ENCODE measurements at places on chromosomes 13 and 19. TPM values are rescaled to one million over a fixed set of nuclear protein-coding genes. Genes with fewer than 3 reads are reported as not detected.

DNA sequence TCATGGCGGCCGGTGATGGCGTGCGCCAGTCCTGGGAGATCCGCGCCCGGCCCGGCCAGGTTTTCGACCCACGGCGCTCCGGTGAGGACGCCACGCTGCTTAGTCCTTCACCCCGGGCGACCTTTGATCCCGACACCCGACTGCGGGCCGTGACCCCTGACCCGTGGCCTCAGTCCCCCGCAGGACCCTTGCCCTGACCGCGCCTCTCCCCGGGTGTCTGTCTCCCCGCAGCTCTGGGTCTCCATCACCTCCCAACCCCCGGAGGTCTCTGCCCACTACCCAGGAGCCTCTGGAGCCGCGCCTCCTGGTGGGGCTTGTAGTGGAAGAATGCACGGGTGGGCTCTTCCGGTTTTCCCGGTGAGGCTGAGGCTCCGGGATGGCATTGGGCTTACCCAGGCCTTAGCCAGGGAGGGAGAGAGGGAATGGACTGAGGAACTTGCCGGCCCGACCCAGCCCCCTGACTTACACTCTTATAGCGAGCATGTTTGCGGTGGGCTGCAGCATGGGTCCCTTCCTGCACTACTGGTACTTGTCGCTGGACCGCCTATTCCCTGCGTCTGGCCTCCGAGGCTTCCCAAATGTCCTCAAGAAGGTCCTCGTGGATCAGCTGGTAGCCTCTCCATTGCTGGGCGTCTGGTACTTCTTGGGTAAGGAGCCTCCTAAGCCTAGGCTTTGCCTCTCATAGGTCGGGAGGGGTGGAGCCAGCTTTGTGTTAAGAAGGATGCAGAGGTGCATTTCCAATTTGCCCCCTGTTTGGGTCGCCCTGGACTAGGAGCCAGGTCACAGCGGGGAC is 566 bp downstream of the MPV17L2 start:
- DNase-seq, result no peak

GRCh38 chr13:110308656-110309359 is 1.7 kb downstream of the COL4A2 start:
- no peak for DNase-seq

DNA sequence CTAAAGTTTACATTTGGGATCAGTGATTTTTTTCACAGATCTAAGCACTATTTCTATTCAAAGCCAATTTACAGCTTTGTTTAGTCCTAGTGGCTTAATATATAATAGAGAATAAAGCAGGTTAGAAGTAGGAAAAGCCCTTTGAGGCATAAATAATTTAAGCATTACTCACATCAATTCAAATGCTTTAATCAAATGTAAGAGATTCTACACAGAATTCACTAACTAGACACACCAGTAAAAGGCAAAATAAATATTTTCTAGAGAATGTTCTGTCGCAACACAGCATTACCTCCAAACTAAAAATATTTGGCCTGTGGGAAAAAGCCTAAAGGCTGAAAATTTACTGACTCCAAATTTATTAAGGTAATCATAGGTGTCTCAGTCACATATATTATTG is 31.3 kb downstream of the KCTD12 start:
- DNase-seq, result no peak

DNA sequence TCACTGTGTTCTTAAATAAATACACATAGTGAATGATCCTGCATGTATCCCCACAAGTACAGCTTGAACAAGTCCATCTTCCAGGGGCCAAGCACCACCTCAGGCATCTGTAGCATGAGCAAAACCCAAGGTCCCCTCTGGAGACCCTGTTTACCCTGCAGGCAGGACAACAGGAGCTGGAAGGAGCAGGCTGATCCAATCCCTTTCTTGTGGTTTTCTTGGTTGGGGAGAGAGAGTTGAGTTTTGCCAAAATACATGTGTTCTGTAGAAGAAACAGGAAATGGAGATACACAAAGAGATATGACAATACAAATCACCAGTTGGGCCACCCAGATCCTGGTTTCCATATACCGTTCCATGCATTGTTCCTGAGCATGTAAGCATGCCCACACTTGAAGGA is 92.8 kb downstream of the SHISA2 start:
- DNase-seq, result no peak

- no peak for DNase-seq
Observed at GRCh38 chr13:63088226-63088625, 1672.6 kb upstream of the PCDH20 start.

- DNase-seq, result no peak
Observed at GRCh38 chr19:49812452-49812996, 568 bp downstream of the FUZ start.

DNA sequence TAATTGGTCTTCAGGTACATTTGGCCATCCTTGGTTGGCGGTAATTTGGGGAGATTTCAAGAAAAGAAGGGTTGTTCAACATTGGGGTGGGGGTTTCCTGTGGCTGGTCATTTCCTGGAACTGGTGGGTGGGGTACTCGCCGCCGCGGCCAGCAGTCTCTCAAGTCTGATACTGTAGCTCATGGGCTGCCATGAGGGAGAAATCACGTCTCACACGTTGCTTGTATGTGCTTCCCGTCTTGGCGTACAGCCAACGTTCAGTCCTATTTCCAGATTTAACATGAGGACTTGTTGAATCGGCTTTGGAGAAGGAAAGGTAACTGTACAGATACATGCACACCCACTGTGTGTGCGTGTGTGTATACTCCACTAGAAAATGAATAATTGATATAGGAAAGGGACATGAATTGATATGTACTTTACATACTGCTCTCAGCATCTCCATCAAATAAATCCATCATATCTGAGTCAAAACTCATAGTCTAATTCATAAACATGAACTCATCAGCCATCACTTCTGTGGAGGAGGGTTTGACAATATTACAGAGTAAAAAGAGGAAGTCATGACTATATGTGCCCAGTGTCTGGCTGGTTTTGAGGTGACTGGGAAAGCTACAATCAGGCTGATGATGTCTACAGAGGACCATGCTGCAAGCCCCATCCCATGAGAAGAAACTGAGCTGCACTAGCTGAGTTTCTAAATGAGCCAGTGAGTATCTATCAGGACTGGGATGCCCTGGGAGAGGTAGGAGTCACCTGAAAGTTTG is 418.1 kb downstream of the TSHZ3 start:
- no peak for DNase-seq

Gene ZNF709
- 0.84 TPM for polyA plus RNA-seq

DNA sequence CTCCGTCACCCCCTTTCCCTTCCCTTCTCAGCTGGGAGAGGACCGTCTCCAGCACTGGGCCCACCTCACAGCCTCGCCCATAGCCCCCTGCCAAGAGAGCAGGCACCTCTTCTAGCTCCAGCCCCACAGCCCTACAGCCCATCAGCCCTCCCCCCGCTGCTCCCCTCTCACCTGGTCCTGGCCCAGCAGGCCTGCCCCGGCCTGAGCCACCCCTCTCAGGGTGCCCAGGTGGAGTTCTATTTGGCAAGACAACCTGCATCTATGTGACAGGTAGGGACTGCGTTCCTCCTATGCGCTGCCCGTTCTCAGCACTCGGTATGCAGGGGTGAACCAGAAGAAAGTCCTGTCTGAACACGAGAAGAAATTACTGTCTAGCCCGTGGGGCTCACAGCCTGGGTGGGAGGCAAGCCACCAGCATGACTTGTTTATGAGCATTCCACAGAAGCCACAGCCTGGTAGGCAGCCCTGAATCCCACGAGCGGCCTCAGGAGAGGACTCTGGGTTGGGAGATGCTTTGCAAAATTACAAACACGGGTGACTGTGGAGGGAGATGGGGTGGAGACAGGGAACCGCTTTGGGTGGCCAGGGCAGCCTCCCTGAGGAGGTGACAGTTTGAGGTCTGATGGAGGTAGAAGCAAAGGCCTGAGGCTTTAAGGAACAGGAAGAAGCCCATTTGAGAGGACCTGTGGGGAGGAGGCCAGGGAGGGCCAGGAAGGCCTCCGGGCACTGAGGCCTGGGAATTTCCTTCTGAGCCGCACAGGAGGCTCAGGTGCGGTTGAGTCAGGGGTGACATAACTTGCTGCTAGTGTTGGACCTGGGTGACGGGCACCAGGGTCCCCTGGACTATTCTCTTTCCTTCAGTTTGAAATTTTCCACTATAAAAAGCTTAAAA is 1.2 kb upstream of the PLEKHF1 start:
- DNase-seq, result no peak

DNA sequence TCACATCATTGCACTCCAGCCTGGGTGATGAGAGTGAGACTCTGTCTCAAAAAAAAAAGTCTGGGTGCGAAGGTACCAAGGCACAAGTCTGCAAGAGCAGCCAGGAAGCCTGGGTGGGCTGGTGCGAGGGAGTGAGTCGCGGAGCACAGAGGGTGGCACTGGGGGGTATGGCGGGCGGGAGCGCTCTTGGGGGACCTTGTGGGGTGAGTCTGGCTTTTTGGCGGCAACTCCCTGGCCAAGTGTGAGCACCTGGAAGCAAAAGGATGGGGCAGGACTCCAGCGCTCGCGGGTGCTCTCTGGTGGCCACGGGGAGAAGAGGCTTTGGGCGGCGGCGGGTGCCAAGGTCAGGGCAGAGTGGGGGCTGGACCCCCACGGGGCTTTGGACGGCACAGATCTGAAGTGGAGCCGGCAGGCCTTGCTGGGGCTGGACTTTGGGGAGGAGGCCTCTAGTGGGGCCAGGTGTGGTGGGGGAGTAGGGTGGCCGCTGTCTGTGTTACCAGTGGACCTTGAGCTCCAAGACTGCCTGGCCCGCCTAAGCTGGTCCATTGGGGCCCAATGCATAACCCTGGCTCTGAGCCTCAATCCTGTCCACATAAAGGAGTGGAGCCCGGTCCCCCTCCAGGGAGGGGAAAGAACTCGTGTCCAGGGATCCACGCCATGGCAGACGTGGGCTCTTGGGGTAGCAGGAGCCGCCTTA is 1.6 kb downstream of the P2RY11 start:
- no peak for DNase-seq

GRCh38 chr13:111908361-111908760 is 158.6 kb upstream of the SOX1 start:
- no peak for DNase-seq

DNA sequence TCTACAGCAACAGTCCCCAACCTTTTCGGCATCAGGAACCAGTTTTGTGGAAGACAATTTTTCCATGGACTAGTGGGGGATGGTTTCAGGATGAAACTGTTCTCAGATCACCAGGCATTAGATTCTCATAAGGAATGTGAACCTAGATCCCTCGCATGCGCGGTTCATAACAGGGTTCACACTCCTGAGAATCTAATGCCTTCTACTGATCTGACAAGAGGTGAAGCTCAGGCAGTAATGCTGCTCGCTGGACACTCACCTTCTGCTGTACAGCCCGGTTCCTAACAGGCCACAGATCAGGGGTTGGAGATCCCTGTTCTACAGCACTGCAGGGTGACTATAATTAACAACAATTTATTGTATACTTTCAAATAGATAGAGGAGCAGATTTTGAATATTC is 21.9 kb downstream of the USP12 start:
- no peak for DNase-seq

Gene ZSWIM9
- polyA plus RNA-seq, result 1.8 TPM

Gene TMC4
- polyA plus RNA-seq, result 0.74 TPM

- DNase-seq, result no peak
Observed at GRCh38 chr13:59914556-59914955, 249.2 kb downstream of the DIAPH3 start.

GRCh38 chr13:22925881-22926747 is 254.7 kb upstream of the SGCG start:
- no peak for DNase-seq

Gene GPR18
- polyA plus RNA-seq, result 5.5 TPM

Gene TLE6
- 7.3 TPM for polyA plus RNA-seq

Gene TPTE2
- polyA plus RNA-seq, result 1.3 TPM

DNA sequence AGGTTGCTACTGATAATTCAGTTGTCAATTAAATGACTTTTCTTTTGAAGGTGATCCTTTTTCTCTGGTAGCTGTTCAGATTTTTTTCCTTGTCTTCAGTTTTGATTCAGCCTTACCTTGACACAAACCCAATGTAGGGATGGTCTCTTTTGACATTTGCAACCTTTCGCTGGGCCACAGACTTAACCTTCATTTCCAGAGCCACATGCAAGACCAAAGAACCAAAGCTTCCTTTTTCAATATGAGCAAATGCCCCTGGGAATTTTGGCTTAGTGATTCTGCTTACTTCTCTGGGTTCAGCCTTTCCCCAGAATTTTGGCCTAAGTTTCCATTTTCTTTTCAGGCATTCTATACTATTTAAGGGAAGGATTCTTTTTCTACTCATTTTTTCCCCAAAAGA is 19.6 kb downstream of the SIGLEC5 start:
- DNase-seq, result no peak

- DNase-seq, result no peak
Observed at GRCh38 chr19:43570174-43570791, 5.0 kb downstream of the XRCC1 start.

- no peak for DNase-seq
Observed at GRCh38 chr19:15672580-15673175, at the start of gene CYP4F12. Gene CYP4F12 (plus strand): TSS chr19:15673087. CDS start chr19:15673530, 443 bp downstream.

- DNase-seq, result no peak
Observed at GRCh38 chr13:101230271-101230890, 185.9 kb downstream of the NALCN start.

DNA sequence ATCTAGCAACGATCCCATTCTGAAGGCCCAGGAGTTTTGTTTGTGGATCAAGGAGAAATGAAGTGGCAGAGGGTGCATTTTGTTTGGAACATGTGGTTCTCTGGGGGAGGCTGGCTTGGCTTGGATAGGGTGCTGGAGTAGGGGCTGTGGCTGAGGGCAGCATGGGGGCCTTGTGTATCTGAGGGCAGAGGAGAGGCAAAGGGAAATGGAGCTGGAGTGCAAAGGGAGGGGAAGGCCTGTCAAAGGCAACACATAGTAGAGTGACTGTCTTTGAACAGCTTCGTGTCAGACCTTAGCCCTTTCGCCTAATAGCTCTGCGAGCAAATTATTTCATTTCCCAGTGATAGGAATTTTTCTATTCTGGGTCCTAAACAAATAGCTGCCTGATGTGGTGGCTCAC is 187.2 kb downstream of the KCNRG start:
- DNase-seq, result no peak

GRCh38 chr13:108483981-108484380 is 145.4 kb upstream of the MYO16 start:
- DNase-seq, result no peak

DNA sequence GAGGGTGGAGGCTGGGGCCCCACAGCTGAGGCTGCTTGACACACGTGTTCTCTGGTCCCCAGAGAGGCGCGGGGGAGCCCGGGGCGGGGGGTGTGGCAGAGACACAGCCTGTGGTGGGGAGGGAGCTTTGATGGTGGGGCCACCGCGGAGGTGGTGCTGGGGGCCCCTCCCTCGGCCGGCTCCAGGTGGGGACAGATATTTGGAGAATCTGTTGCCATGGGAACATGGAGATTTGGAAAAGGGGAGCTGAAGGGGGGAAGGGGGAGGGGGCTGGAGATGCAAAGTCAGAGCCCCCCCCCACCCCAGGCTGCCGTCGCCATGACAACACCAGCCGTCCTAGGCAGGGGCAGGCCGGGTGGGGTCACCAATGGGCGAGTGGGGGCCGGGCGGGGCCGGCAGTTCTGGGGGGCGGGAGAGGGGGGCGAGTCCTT is 1.2 kb downstream of the PRKCG start:
- DNase-seq, result no peak
